ENCODE measurements at places on chromosomes 11 and 22. TPM values are rescaled to one million over a fixed set of nuclear protein-coding genes. Genes with fewer than 3 reads are reported as not detected.
A peak's percentile ranks its signal among the peaks of the same experiment; 100 is the strongest.

- DNase-seq: no peak
These were observed 1365.4 kb upstream of the RAG2 start for GRCh38 chr11:37963440-37963839.

- DNase-seq: no peak
These were observed 67.3 kb downstream of the RNF169 start for GRCh38 chr11:74815966-74816365.

GRCh38 chr11:117959438-117960149, 26.6 kb upstream of the IL10RA start:
- DNase-seq: no peak

Gene TRIM48
- not detected for total RNA-seq

Gene DERL3
- total RNA-seq: 2.3 TPM

Gene OR2AG2
- total RNA-seq: 0.25 TPM

Gene PTPN5
- total RNA-seq: not detected

Gene OR4A16
- not detected for total RNA-seq

DNA sequence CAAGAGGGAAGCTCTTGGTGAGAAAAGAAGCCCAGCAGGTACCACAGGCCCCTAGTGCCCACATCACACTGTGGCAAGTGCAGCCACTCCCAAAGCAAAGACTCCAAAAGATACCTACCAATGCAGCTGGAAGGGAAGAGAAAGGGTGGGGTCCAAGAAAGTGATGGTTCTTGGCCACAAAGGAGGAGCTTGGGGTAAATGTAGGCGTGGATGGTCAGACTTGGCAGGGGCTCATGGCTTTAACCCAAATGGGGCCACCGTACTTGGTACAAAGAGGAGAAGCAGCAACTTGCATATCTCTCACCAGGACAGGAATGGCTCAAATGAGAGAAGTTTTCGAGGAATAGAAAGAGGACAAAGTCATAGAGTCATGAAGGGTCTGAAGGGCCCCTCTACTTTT, 4.8 kb downstream of the MAP3K11 start:
- DNase-seq: peak; percentile 46

Gene SLC22A25
- not detected for total RNA-seq

- no peak for DNase-seq
These were observed 27.5 kb downstream of the ST14 start for GRCh38 chr11:130187096-130187495.

GRCh38 chr11:116697011-116697410, 75.8 kb downstream of the BUD13 start:
- DNase-seq: no peak

DNA sequence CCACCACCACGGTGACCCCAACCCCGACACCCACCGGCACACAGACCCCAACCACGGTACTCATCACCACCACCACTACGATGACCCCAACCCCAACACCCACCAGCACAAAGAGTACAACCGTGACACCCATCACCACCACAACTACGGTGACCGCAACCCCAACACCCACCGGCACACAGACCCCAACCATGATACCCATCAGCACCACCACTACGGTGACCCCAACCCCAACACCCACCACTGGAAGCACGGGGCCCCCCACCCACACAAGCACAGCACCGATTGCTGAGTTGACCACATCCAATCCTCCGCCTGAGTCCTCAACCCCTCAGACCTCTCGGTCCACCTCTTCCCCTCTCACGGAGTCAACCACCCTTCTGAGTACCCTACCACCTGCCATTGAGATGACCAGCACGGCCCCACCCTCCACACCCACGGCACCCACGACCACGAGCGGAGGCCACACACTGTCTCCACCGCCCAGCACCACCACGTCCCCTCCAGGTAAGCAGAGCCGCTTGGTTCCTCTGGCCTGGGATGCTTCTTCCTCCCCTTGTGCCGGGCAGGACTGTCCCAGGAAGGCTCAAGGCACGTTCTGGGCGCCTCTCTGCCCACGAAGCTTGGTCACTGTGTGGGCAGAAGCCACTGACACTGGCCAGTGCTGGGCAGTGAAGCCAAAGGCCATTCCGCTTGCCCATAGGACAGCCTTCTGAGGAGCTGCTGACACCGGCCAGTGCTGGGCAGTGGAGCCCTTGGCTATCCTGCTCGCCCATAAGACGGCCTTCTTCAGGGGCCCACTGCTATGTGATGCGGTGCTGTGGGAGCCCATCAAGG, 25.1 kb downstream of the MUC2 start:
- no peak for DNase-seq

- DNase-seq: no peak
These were observed 287.9 kb upstream of the MPPED2 start for GRCh38 chr11:30873924-30874610.

GRCh38 chr11:2681408-2682145, 18.2 kb downstream of the KCNQ1OT1 start:
- DNase-seq: no peak

Gene CALCB
- total RNA-seq: not detected

Gene ZNRF3
- 3.9 TPM for total RNA-seq

DNA sequence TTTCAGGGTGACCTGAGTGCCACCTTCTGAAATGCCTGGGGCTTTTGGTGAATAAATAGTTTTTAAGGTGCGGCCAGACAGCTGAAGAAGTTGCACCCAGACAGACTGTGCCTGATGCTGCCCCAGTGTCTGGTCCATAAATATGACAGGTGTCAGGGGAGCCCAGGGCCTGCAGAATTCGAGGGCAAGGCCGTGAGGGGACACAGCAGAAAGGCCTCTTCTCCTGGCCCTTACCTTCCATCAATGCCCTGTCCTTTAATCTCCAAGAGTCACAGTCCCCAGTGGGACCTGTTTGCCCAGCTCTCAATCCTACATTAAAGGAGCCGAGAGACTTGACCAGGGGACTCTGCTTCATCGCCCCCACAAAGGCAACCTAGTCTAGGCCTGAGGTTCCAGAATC, 45.7 kb downstream of the NAT10 start:
- DNase-seq: no peak

DNA sequence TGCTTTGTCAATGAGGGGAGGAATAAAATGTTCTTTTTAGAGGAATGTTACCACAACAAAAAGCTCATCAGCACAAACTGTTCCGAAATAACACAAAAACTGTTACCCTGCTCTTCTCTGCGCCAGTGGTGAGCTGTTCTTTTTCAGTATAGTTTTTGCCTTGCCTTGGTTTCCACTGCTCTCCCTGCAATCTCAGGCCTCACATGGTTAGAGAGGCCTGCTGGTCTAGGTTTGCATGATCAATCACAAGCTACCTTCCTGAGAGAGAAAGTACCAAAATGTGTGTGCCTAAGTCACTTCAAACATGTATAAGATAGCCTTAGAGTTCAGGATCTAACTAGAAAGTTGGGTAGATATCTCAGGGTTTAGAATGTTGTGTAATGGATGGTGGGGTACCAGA, 114.6 kb downstream of the STIM1 start:
- no peak for DNase-seq

GRCh38 chr11:12704049-12704448, 29.8 kb downstream of the TEAD1 start:
- no peak for DNase-seq

GRCh38 chr11:102716527-102716926, 8.2 kb downstream of the MMP8 start:
- no peak for DNase-seq

GRCh38 chr11:8268530-8269400, 5.1 kb upstream of the LMO1 start:
- peak; percentile 48 for DNase-seq

- no peak for DNase-seq
These were observed 53.0 kb downstream of the KREMEN1 start for GRCh38 chr22:29125844-29126243.

DNA sequence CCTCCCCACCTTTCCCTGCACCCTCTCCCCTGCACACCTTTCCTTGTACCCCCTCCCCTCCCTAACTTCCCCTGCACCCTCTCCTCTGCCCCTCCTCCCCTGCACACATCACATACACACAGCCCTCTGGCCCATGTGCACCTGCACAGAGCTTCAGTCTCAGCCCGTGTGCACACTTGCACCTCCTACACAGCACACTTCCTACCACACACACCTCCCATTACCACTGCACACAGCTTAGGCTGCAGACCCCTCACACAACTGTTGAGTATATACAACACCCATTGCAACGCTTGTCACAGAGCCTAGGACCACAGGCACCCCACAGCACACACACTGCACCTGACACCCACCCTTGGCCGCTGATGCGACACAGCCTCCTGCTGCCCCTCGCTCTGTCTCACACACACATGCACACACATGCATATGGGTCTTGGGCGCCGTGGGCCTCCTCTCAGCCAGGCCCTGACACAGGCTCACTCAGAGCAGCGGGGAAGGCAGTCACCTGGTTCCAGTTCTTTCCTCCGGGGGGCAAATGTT, 411 bp downstream of the SIGIRR start:
- no peak for DNase-seq

DNA sequence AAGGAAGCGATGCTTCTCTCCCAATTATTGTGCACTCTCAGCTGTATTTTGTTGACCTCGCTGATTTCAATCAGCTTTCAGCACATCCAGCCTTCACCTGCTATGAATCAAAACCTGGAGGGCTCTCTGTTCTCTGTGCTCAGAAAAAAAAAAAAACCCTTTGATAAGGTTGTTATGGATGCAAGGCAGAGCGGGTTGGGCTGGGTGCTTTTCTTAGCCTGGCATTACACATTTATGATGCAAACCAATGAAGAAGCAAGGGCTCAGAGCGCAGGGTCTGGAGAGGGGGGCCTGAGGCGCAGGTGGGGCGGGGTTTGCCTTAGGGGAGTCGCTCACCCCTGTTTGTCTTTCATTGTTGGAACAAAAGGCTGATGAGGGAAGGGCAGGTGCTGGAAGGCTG, 86.0 kb upstream of the CADM1 start:
- no peak for DNase-seq

GRCh38 chr11:116059919-116060318, 555.7 kb upstream of the CADM1 start:
- no peak for DNase-seq

- DNase-seq: no peak
These were observed 279.1 kb downstream of the BRD1 start for GRCh38 chr22:49548356-49549202.

DNA sequence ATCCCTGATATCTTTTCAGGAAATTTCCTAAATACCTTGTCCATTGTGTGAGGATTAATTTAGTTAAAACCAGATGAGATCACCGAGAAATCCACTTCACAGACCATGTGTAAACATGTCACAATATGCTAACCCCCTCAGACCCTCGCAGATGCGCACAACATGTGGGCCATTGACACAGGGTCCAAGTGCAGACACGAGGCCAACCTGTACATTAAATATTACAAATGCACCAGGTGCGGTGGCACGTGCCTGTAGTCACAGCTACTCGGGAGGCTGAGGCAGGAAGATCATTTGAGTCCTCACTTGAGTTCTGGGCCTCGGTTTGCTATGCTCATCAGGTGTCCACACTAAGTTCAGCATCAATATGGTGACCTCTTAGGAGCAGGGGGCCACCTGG, 9.9 kb upstream of the TMPRSS4 start:
- DNase-seq: no peak

- DNase-seq: peak; percentile 38
These were observed 53.5 kb downstream of the TEAD1 start for GRCh38 chr11:12727563-12728211.

DNA sequence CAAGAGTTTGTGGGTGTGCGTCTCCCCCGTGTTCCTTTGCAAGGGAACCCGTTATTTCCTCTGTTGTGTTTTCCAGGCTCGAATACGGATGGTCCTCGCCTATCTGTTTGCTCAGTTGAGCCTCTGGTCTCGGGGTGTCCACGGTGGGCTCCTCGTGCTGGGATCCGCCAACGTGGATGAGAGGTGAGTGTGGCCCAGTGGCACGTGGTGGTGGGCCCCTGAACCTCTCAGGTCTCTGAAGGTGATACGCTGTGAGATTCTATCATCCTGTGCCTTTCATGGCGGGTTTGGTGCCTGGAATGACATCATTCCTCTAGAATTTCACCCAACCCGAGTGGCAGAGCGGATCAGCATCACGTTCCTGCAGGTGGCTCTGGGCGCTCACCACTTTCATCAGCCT, 32.5 kb downstream of the NADSYN1 start:
- no peak for DNase-seq

Gene GRAP2
- not detected for total RNA-seq

Gene NRIP3
- 12.0 TPM for total RNA-seq

GRCh38 chr22:17964156-17964555, 60.2 kb downstream of the MICAL3 start:
- no peak for DNase-seq

Gene OR8D1
- total RNA-seq: not detected

Gene MS4A3
- total RNA-seq: not detected

- peak; percentile 42 for DNase-seq
These were observed 53.6 kb downstream of the SCUBE1 start for GRCh38 chr22:43289531-43289963.

- DNase-seq: peak; percentile 100
These were observed 4.2 kb upstream of the C11orf86 start for GRCh38 chr11:66970807-66971442.

DNA sequence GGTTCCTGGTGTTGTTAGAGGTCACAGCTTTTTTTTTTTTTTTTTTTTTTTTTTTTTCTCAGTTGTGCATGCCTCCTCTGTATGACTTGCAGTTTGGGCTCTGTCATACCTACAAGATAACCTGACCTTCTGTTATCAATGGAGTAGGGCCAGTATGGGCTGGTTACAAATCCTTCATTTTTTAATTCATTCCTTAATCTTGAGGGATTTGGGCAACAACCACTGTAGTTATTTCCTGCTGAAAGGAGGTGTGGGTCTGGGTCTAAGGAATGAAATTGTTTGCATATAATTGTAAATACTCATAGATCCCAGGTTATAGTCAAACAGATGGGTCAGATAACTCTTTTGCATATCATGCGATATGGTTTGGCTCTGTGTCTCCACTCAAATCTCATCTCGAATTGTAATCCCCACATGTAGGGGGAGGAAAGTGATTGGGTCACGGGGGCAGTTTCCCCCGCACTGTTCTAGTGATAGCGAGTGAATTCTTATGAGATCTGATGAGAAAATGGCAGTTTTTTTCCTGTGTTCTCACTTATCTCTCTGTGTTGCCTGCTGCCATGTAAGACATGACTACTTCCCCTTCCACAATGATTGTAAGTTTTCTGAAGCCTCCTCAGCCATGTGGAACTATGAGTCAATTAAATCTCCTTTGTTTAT, 14.1 kb upstream of the GLYAT start:
- DNase-seq: no peak

DNA sequence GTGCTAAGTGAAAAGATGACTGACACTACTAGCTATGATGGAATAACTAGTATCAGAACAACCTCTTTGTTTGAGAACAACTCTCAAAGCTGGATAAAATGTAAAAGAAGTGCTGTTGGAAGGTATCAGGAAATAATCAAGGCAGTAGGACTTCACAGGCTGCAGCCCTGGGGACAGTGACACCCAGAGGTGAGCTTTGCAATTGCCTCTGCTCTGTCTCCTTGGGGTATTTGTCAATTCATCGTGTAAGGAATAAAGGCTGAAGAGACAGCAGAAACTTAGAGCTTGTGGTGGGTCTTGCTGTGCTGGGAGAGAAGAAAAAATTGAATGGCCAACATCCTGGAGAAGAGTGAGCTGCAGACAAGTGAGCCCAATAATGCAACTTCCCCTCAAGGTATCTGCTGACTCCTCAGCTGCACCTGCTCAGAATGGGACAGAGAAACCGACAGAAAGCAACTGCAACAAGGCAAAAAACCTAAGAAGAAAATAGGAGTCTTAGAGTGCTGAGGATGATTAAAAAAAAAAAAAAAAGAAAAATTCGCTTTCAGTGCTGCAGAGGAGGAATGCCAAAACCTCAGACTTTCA, 141.1 kb downstream of the RCN1 start:
- peak; percentile 63 for DNase-seq

- no peak for DNase-seq
These were observed 40.7 kb upstream of the COMT start for GRCh38 chr22:19900707-19901436.
